AG08395 (cell line): ENCODE measurements at places on chromosomes 6 and 20.

DNA sequence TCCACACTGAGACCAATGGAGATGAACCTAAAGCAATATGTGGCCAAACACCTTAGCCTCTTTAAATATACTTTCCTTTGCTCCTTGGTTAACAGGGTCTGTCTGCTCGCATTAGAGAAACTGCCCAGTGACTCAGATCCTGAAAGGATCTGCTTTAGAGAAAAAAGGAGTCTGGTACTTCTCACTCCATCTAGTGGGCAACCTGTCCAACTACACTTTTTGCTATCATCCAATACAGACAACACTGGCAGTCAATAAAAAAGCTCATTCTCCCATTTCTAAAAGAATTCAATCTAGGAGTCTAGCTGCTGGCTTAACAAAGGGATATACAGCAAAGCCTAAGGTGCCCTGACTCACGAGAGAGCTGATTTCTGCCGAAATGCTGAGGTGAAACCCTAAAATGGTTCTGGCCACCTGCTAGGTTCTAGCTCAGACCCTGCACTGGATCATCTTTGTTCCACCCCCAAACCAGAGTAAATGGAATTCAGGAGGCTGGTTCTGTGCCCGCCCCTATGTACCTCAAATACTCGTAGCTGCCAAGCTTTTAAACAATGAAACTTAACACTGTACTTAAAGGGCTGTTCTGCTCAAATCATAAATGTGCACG is 11.5 kb downstream of the GNL1 start:
- DNase-seq = peak; percentile 80

DNA sequence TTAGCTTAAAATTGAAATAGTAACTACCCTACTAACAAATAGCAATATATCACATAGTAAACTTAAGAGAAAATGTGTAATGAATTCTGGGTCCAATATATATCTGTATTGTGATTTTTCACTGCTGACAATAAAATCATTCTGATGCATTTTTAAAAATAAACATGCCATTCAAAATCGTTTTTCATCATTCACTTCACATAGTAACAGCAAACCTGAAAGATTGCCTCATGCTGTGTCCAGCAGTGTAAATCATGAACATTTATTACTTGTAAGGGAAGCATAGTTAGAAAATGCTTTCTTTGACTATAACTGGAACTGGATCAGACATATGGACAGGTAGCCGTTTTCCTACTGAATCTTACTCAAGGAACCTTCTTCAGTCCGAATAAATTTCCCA is 446.1 kb downstream of the UTRN start:
- no peak for DNase-seq

DNA sequence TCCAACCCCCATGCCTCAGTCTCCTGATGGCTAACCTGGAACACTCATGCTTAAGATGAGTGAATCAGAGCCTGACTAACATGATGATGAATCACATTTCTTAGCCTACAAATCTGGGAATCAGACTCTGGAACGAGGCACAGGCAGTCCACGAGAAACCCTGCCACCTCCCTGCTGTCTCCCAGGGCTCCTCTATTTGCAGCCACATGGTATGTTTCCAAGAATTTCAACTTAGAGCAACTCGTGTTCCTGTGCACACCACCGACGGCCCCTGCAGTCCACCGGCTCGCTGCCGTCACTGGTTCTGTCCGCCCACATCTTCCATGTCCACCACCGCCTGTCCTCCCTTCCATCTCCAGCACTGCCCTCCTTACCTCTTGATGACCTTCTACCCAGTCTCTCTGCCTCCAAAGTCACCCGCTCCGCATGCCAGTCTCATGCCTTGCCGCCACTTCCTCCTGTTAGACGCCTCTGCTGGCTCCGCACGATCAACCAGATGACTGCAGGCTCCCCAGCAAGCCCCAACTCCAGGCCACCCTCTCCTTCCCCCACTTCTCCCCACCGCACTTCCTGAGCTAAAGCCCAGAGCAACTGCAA is 87.6 kb downstream of the AGPAT4 start:
- peak; percentile 78 for DNase-seq

DNA sequence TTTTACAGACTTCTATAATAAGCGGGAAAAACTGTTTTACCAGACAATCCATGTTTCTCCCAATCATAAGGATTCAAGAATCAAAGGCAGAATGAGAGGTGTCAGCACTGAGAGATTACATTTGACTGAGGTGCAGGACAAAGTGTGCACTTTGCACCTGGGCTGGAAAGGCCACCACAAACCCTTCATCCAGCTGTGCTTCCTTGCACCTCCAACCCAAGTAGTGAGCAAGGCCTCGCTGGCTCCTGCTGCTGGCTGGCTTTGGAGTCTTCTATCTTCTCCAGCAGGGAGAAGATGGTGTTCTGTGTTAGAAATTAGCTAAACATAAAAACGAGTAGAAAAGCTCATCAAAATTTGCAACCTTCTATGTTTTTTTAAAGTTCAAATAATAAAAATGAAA is 77.7 kb downstream of the CHD6 start:
- DNase-seq = no peak

DNA sequence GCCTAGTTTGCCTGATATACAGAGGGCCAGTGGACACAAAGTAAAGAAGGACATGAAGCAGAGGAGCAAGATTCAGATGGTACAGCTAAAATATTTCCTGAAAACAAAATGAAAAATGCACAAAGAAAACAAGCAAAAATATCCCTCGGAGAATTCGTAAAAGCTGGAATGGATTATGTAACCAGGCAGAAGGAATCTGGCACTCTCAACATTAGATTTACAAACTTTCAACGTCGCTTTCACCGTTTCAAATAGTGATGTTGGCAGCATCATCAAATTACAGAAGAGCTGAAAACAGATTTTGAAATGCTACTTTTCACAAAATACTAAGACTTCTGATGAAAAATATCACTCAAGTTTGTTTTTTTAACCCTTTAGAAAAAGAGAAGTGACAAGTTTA is 11.7 kb downstream of the SMLR1 start:
- DNase-seq = no peak
